ENCODE measurements at places on chromosomes 7 and 10.

DNA sequence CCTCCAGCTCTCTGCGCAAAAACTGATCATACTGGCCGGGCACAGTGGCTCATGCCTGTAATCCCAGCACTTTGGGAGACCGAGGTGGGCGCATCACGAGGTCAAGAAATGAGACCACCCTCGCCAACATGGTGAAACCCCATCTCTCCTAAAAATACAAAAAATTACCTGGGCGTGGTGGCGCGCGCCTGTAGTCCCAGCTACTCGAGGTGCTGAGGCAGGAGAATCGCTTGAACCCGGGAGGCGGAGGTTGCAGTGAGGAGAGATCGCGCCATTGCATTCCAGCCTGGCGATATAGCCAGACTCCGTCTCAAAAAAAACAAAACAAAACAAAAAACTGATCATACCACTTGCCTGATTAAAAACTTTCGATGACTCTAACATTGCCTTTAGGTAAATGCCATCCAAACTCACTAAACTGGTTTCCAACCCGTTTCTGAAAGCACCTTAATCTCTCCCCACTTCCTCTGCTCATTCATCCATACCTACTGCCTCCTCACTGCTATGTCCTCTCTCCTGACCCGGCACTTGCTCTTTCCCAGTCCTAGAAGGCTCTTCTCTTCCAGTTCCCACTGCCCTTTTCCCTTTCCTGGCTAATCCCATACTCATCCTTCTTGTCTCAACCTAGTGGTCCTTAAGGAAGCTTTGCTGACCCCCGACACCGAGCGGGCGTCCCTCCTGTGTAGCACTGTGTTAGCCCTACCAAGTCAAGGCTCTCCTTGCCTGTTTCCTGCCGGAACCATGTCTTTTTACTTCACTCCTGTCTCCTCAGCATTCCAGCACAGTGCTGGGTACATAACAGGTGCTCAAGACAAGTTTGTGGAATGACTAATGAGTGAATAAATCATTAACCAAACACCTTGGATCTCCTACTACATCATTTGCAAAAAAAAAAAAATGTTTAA is 686 bp upstream of the MIOS start:
- DNase-seq = no peak

DNA sequence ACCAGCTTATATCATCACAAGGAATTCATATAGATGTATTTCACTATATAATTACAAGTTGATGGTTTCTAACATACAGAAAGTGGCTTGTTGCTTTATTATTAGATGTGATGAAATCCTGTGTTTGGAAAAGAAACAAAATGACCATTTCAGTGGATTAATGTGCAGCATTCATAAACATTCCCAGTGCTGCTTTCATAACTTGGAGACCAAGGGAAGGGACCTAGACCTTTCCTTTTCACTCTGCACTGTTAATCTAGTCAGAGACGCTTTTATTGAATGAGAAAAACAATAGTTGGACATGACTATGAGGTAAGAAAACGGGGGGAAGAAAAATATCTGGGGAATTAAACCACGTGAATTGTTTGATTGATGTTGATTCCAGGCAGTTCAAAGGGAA is 160.0 kb downstream of the HDAC9 start:
- DNase-seq = no peak

DNA sequence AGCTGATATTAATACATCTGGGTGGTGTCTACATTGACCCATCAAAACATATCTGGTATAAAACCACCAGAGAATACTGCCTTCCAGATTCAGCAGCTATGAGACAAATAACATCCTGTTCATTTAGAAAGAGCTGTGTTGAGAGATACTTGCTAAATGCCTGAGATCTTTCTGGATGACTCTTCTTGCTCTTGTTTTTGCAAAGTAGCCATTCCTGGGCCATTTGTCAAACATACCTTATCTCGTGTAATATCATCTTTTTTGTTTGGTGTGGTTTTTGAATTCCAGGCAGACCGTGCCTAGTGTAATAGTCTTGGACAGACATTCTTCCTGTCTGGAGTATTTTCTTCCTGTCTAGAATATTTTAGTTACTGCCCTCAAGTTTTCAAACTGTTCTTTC is 74.7 kb upstream of the PRR15 start:
- DNase-seq = no peak

GRCh38 chr10:18607503-18608378 is 43.6 kb downstream of the NSUN6 start:
- DNase-seq = peak; percentile 29

- DNase-seq = no peak
These were observed 51.0 kb downstream of the SKAP2 start for GRCh38 chr7:26813432-26813831.

DNA sequence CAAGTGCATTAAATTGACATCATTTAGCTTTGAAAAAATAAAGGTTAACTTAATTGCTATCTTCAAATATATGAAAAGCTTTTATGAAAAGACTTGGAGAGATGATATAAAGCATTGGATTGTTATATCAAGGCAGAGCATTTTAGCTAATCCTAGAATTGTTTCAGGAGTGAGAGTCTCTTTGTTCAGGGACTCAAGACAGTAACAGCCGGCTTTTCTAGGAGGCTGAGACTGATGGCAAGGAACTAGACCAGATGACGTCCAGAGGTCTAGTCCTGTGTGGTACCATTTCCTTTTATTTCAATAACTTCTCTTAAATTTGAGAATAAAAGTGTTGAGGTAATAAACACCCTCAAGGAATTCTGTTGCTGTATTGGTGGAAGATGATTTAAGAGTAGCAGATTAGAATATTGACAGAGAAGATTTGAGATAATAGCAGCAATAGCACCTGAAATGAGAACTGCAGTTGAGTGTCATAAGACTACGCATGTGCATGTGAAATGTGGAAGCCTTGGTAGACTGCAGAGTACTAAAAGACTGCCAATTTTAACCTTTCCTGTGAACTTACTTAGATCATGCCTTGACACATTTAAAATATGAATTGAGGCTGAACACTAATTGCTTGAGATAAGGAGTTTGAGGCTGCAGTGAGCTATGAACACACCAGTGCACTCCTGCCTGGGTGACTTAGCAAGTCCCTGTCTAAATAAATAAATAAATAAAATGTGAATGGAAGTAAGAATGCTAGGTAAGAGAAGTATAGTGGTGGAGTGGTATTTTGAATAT is 79.6 kb downstream of the ZNRF2 start:
- DNase-seq = no peak

Measured in NCI-H2029 (cell line).